ENCODE measurements at places on chromosomes 12 and 14.

DNA sequence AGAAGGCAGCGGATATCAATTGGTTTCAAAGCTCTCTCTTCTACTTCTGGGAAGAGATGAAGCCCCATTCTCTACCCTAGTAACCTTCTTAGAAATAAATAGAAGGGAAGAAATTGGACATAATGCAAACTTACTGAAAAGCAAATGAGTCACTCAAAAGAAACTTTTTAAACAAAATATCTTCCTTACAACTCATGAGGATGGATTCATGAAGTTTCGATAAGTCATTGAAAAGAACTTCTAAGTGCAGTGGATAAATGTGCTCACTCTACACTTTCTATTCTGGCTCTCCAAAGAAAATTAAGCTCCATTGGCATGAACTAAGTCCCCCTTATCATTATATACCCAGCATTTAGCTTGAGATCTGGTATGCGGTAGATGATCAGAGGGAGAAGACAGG is 899.5 kb downstream of the RPS29 start:
- DNase-seq: no peak

DNA sequence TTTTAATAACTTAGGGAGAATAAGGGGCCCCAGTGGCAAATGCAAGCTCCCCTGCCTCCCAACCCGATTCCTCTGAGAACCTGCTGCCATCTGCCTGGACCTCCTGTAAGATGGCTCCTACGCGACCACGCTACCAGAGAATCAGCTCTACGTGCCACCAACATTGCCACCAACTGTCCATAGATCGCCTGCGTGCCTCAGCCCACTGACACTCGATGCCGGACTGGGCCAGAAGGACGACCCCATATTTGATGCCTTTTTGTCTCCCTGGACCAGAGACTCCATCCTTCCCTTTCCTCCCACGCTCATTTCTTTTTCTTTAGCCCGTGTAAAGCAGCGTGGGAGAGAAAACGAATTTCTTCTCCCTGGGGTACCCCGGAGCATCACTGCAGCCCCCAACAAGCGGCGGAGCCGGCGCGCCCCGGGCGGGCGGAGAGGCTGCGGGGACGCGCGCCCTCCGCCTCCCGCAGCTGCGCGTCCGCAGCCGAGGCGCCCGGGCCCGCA is 565 bp upstream of the KLHL42 start:
- no peak for DNase-seq

DNA sequence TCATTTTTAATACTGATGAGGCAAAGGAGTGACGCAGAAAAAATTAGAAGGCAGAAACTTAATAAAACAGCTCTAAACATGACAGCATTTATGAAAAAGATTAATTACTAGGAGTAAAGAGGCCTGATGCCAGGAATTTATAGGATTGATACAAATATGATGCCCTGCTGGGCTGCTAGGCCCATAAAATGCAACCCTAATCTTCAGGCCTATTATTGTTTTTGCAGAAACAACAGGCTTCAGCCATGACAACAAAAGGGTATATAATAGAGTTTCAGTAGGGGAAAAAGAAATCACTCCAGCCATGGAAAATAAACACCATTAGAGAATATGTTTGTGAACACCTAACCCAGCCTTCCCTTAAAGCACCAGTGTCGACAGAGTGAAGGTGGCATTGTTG is 50.6 kb downstream of the OTX2 start:
- no peak for DNase-seq

GRCh38 chr14:79661752-79662151 is 549.6 kb downstream of the DIO2 start:
- no peak for DNase-seq

DNA sequence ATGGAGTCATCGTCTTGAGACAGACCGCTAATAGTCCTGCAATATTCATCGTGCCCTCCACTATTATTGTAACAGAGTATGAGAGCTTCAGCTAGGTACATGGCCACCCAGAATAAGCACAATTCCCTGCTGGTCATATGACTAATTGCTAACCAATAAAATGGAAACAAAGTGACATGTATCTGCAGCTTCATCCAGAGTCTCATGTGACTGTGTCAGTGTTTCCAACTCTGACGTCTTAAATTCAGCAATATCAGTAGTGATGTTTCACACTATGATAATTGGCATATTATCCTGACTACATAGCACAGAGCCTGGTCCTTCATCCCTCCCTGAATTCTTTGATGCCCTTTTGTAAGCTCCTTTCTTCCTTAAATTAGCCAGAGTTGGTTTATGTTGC is 167.4 kb downstream of the RPS29 start:
- DNase-seq: no peak

GRCh38 chr12:15214851-15215601 is 6.2 kb downstream of the RERG start:
- DNase-seq: no peak

DNA sequence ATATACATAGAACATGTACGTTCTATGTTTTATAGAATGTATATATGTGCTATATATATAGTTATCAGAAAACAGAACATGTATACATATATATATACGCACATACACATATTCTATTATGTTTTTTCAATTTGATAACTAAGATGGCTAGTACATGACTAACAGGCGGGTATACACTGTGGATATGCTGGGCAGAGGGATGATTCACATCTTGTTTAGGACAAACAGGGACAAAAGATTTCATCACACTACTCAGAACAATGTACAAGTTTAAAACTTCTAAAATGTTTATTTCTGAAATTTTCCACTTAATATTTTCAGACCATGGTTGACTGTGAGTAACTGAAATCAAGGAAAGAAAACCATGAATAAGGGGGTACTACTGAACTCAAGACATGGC is 17.4 kb downstream of the TIMELESS start:
- DNase-seq: no peak

DNA sequence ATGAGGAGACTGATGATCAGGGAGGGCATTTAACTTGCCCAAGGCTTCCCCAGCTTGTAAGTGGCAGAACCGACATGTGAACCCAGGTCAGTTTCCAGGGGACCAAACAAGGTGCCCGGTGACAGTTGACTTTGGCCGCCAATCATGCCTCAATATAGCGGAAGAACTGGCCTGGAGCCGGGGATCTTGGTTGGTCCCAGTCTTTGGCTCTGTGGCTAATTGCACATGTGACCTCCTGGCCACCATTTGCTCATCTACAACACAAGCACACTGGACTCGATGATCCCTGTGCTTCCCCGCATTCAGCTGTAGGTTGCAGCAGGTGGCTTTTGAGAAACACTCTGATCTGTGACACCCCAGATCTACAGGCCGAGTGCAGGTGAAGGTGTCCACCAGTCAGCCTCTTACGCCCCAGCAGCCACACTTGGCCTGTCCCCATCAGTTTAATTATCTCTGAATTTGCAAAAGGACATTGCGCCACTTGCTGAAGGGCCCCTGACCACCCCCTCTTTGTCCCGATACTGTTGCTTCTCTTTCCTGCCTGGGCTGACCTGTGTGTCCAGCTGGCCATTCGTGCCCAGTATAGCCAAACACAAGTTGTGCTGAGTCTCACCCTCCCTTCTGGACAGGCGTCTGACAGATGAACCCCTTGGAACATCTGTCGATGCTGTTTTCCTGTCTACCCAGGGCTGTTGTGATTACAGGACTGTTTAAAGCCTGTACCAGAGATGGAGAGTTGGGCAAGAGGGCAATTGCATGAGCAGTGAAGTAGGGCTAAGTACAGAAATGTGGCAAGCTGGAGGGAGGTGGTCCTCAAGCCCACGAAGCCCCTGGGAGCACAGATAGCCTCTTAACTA is 14.1 kb downstream of the ACACB start:
- DNase-seq: no peak

DNA sequence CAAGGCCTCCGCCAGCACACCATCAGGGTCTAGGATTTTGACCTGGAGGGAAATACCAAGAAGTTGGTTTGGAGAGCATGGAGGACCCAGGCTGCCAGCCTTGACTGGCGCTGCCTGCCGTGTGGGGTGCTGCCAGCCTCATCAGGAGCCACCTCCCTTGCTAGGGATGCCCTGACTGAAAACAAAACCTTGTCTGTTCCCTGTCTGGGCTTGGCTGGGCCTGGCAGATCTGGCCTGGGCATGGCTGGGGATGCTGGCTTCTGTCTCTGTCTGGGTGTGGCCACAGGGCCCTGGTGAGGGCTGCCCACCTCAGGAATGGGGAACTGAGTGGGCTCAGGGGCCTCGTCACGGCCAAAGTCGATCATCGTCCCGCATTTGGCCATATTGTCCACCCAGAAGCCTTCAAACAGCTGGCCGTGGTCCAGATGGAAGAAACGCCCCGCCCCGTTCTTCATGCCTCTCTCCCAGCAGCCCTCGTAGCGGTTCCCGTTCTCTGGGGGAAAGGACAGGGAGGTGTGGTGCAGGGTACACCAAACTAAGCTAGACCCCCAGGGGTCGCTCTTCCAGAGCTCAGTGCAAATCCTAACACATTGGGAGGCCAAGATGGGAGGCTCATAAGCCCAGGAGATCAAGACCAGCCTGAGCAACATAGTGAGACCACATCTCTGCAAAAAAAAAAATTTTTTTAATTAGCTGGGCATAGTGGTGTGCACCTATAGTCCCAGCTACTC is 16.5 kb downstream of the MORN3 start:
- DNase-seq: no peak

DNA sequence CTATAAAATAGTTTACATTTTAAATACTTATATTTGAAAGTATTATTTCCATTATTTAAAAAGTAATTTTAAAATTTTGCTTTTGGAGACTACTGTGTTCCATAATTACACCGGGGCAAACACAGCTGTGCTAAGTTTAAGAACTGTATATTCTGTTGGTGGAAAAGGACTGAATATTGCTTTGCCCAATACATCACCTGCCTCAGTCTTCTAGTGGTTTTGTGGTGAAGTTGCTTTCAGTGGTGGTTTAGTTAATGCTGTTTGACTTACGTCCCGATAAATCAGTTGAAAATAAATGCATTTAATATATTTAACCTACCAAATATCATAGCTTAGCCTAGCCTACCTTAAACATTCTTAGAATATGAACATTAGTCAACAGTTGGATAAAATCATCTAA is 23.4 kb downstream of the FBXO34 start:
- no peak for DNase-seq

- no peak for DNase-seq
Observed at GRCh38 chr14:52700701-52701172, 5.4 kb upstream of the ERO1A start.

DNA sequence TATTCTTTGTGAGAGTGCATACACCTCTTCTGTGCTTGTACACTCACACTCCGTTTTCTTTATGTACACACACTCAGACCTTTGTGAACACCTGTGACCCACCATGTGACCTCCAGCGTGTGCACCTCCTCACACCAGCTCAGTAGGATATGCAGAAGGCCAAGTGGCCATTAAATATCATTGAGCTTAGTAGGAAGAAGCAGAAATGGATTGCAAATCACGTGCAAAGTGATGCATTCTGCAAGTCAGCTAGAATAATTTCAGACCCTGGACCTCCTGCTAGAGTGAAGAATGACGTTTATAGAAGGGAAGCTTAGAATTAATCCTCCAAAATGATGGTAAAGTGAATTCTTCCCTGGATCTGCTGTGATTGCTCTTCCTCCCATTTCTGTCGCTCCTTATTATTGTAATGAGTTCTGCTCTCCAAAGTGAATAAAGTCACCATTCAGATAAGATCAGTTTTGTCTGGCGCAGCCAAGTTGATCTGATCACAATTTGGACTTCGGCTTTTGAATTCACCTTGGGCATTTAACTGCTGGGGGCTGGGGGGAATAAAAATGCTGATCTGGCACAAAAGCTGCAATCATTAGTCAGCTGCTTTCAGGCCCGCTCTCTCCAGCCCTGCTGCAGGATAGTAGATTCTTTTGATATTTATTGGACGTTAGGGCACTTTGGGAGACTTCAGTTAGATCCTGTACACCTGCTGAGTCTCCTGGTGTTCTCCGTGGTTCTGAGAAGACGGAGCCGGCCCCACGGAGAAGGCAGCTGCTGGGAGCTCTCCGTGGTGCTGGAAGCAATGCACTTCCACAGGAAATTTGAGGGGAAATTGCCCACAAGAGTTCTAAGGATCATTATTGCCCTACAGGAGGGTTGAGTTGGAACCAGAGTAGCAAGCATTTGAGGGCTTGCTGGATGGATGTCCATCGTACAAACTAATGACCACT is 12.4 kb upstream of the NRXN3 start:
- no peak for DNase-seq

DNA sequence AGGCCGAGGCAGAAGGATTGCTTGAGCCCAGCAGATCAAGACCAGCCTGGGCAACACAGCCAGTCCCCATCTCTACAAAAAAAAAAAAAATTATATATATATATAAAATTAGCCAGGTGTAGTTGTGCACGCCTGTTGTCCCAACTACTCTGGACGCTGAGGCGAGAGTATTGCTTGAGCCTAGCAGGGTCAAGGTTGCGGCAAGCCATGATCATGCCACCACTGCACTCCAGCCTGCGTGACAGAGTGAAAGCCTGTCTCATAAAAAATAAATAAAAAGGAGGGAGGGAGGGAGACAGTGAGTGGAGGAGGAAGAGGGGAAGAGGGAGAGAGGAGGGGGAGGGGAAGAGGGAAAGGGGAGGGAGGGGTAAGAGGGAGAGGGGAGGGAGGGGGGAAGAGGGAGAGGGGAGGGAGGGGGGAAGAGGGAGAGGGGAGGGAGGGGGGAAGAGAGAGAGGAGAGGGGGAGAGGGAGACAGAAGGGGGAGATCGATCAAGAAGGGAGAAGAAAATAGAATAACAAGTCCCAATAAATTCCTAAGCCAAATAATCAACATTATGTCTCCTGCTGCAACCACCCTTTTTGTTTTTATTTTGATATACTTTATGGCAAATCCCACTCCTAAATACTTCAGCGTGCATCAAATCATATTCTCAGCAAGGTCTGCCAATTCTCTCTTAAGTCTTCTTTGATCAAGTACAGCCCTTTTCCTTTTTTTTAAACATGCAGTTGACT is 163.9 kb downstream of the MED13L start:
- no peak for DNase-seq

DNA sequence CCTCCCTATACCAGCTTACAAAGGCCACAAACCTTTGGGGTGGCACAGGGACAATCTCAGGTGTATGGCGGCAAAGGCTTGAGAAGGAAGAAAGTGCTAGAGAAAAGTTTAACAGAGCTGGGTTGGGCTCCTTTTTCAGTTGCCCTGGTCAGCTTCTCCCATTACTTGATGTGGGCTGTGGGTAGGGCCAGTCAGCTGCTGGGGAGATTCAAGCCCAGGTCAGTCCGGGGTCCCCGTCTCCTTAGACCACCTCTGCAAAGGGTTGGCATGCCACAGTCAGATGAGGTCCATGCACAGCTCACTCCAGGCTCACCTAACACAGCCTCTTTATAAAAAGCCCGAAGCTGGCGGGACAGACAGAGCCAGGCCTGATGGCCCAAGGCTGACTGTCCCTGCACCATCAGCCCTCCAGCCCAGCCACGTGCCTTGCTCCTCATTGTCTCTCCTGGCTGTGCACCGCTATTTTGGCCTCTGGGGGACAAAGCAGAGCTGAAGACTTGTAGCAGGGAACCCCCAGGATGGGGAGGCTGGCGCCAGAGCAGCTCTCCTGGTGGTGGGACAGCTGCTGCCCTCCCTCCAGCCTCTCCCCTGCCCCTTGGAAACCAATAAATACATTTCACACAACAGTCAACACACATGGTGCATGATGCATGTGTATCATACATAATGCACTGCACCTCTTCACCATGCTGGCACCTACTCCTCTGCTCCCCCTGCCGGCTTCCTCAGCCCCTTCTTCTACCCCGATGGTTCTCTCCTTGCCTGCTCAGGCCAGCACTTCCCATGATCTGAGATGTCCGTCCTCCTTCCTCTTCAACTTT is 61.7 kb upstream of the DDX11 start:
- no peak for DNase-seq
